ENCODE measurements at places on chromosomes 11 and 22.

DNA sequence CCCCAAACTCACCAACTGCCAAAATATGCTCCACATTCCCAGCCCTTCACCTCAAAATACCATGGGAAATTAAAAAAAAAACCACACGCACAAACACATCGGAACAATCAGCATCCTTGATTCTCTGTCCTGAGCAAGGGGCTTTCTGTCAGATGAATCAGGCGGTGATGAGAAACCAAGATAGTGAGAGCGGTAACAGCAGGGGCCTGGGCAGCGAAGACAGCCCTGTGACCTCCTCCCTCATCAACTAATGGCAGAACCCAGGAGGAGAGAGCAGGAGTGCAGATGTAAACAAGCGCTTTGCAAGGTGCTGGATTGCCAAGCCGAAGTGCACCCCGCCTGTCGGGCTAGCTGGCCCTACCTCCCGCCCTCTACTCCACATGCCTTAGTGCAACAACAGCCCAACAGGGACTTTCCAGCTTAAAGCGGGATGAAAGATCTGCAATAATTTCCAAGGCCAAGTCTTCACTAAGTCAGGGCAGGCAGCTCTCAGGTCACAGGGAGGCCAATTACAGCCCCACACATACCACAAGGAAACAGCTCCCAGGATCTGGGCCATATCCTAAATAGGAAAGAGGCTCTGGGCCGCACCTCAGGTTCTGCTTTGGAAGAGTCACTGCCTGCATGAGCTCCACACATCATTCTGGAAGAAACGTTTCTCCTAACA lies 72.2 kb upstream of the BID start:
- no peak for DNase-seq

- peak; percentile 91 for DNase-seq
These were observed 80.4 kb downstream of the MYEOV start for GRCh38 chr11:69374110-69374945.

DNA sequence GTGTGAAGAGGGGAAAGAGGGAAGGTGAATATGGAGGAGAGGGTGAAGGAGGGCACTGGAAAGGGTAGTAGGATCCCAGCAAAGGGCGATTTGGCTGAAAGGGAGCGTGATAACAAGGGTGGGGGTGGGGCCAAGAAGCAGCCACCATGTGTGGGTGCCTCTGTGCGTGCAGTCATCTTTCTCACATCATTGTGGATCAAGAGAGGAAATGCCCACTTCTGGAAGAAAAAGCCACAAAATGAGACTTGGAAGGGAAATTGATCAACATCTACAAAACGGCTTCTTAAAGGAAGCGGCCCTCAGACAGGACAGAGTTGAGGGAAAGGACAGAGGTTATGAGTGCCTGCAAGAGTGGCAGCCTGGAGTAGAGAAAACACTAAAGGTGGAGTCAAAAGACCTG lies 1.2 kb upstream of the CXCR5 start:
- no peak for DNase-seq

- no peak for DNase-seq
These were observed 83.9 kb downstream of the ZC3H12C start for GRCh38 chr11:110177086-110177456.

- DNase-seq = no peak
These were observed 51.7 kb downstream of the FLI1 start for GRCh38 chr11:128745311-128746136.

DNA sequence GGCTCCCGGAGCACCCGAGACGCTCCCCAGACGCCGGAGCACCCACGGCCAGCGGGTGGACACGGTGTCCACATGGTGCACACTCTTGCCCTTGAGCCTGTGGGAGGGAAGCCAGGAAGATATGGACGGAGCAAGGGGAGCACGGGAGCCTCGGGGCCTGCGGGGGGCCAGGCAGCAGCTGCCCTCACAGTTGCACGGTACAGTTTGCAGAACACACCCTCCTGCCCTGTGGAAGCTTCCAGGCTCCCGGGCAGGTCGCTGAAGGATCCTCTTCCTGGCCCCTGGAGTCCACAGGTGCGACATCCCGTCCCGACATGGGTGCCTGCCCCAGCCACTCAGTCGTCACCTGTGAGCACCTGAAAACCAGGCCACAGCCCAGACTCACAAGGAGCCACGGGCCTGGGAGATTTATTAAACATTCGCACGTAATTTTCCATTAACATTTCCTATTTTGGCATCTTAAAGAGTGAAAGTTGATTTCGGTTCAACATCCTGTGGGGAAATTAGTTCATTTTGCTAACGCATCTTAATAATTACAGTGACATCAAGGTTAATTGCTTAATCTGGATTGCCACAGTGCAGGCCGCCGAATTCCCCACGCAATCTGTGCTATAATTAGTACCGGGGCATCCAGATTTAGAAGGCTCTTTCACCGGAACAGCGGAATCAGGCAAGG lies 253.3 kb downstream of the BRD1 start:
- no peak for DNase-seq

- no peak for DNase-seq
These were observed 67.5 kb downstream of the PLEKHA7 start for GRCh38 chr11:16946477-16947282.

DNA sequence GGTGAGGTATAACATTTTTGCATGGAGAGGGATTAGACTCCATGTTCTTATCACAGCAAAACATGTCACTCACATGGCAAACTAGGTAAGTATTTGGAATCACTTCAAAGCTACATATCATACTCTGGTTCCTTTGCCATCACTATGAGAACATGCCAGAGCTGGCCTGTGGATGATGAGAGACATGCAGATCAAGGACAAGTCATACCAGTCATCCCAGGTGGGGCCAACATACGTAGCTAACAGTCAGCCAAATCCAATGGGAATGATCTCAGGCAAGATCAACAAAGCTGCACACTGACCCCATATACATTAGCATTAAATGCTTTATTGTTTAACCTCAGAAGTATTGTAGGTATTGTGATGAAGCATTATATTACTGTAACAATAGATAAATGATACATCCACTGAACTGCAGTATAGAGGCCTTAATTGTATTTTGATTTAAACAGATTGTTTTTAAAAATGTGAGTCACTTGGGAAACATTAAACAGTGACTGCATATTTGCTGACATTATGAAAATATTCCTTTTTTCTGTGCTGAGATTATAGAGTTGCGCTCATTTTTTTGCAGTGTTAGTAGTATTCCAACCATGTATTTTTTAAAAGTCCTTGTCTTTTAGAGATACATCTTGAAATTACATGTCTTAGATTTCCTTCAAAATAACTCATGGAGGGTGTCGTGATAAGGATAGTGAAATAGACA lies 37.3 kb upstream of the ARL14EP start:
- no peak for DNase-seq

- DNase-seq = no peak
These were observed 17.9 kb downstream of the ALKBH3 start for GRCh38 chr11:43898574-43898973.

DNA sequence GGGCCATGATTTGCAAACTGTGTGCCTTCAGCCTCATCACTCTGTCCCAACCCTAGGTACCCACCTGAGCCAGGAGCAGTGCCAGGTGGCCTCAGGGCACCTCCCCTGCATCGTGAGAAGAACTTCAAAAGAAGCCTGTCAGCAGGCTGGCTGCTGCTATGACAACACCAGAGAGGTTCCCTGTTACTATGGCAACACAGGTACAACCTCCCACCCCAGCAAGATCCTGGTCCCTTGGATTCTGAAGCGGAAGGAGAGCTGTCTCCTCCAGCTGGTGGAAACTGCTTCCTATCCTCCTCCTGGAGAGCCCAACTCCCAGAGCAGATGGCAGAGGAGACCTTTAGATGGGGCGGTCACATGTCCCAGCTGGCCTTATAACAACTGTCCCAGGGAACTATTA lies 2.9 kb downstream of the ZP1 start:
- peak; percentile 94 for DNase-seq

- no peak for DNase-seq
These were observed 52.2 kb downstream of the SLC25A17 start for GRCh38 chr22:40766956-40767355.

GRCh38 chr11:10943968-10944367 lies 86.1 kb upstream of the ZBED5 start:
- DNase-seq = no peak

DNA sequence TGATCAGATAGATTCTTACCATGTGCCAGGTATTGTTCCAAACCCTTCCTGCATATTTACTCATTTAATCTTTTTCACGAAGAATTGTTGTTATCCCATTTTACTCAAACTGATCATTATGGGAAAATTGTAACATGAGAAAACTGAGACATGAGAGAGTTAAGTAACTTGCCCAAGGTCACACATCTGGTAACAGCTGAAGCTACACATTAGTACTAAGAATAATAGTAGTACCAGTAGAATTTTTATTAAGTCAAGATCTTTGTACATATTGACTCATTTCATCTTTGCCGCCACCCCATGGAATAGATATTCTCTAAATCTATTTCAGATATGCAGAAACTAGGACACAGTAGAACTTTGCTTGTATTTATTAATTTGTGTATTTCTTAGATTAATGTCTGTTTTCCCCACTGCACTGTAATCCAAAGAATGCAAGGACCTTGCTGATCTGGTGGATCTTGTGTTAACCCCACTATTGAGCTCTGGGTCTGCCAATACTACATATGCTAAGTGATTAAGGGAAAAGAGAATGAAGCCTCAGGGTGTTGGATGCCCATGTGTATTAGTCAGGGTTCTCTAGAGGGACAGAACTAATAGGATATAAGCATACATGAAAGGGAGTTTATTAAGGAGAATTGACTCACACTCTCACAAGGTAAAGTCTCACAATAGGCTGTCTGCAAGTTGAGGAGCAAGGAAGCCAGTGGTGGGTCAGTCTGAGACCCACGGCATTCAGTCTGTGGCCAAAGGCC lies 72.8 kb downstream of the PARVA start:
- DNase-seq = no peak

GRCh38 chr22:35330258-35330861 lies 30.7 kb downstream of the TOM1 start:
- no peak for DNase-seq

DNA sequence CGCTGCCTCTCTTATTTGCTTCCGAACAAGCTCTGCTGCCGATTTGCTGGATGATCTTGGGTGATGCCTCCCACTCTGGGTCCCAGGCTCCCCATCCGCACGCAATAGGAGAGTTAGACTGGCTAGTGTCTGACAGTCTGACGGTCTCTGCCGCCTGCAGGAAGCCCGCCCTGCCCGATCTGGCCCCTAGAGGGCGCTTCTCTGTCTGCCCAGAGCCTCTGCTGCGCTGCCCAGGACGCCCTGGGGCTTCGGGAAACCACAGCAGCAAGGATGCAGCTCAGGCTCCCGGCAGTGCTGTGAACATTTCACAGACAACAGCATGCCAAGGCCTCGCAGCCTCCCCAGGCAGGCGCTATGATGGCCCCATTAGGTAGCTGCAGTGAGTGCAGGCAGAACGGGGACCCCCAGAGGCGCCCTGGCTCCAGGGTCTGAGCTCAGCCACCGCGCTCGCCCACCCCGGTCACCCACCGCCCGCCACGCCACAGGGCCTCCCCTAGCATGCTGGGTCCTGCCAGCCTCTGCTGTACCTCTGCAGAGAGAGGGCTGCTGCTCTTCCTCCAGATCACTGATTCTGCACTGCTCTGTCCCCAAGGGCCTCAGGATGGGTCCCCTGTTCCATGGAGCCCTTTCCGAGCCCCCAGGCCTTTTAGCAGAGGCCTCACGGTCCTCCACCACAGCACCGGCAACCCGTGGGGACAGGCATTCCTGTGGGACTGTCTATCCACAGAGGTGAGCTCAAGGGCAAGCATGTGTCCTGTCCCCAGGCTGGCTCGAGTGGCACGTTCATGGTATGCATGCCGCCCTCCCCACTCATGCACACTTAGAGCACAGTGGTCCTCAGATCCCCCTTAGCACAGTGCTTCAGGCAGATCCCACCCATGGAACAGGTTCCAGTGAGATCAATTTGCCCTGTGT lies 4.3 kb upstream of the BAIAP2L2 start:
- peak; percentile 78 for DNase-seq

DNA sequence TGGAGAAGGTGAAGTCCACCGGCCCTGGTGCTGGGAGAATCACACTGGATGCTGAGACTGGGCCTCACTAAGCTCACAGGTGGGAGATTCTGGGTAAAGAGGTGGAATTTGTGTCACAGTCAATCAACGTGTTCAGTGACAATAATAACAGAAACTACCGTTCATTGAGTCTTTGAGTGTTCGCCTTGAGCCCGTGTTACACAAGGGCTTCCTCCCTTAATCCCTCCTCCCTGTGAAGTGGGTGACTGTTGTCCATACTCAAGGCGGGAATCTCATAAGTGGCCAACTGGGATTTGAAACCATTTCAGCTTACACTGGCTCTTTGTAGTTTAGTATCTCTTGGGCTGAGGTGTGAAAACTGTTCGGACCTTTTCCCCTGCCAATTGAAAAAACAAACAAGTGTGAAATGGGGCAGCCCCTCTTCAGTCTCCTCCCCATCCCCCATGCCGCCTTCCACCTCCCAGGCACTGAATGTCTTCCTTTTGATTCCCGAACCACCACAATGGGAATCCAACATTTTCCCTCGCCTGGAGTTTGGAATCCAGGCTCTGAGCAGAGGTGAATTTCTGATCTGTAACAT lies 502.4 kb downstream of the MIAT start:
- DNase-seq = no peak

DNA sequence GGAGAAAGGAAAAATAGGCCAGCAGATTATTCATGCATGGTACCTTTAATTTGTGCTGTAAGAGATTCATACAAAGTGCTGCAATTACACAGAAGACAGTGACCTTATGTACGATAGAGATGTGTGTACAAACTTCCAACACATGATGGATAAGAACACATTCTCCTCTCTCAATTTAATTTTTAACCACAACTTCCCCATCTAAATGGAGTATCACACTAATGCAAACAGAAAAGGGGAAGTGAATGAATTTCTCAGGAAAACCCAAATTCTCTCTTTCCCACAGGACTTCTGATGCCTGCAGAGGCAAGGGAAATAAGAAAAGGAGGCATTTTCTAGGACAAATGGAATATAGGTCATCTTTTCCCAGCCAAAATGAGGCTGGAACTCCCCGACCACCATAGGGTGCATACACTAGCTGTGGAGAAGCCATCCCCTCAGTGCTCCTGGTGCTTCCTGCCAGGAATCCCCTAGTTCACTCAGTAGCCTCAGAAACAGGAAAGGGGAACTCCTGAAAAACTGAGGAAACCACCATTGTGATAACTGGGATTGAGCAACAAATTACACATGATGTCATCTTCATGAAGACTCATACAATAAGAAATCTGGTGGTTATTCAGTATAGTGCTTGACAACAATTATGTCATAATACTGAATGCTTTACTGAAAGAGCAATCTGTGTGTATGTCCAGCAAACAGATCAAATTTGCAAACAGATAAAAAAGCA lies 22.4 kb downstream of the MMP10 start:
- DNase-seq = no peak

GRCh38 chr22:35214968-35215367 lies 42.3 kb upstream of the HMGXB4 start:
- DNase-seq = no peak

- DNase-seq = peak; percentile 81
These were observed 69.9 kb upstream of the RTL6 start for GRCh38 chr22:44567846-44568493.

DNA sequence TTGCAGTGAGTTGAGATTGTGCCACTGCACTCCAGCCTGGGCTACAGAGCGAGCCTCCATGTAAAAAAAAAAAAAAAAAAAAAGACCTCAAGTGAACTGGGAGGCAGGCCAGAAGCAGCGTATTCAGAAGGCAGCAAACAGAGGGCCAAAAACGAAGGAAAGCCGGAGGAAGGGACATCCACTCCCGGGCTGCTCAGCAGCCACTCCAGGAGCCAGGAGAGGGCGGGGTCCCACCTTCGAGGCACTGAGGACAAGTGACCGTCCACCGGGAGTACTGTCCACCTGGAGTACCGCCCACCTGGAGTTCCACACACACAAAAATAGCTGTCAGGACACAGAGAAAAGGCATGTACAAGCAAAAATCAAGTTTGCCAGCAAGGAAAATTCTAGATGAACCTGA lies 5.5 kb downstream of the TOLLIP start:
- no peak for DNase-seq

GRCh38 chr11:29019960-29020683 lies 911.9 kb downstream of the METTL15 start:
- no peak for DNase-seq

All from RPMI8226 (cell line).